Stimulated activated CD8-positive, alpha-beta memory T cell treated with anti-CD3 and anti-CD28 coated beads, Interleukin-4, amount 100 ng/mL, for 4 hours (primary cell): ENCODE measurements at places on chromosomes 16 and 17.

- DNase-seq = no peak
Observed at GRCh38 chr17:74953134-74953687, 17.5 kb downstream of the OTOP3 start.

- DNase-seq = no peak
Observed at GRCh38 chr17:39016193-39017153, 49.3 kb upstream of the FBXO47 start.

DNA sequence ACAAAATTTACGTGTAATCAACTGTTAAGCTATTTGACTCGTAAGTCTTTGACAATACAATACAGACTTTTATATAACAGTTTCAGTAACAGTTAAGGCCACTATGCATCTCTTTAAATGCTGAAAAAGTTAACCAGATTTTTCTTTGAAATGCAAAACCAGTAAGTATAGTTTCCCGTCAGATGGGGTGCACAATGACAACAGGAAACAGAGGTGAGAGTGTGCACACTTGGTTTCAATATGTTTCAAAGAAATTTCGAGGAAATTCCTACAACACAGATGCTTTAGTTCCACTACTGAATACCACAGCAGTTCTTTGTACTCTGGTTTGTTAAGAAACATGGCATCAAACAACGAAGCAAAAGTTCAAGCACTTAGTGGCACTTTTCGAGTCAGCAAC is 48.4 kb downstream of the RNF157 start:
- no peak for DNase-seq

GRCh38 chr16:75965504-75966374 is 239.4 kb upstream of the CPHXL start:
- no peak for DNase-seq

DNA sequence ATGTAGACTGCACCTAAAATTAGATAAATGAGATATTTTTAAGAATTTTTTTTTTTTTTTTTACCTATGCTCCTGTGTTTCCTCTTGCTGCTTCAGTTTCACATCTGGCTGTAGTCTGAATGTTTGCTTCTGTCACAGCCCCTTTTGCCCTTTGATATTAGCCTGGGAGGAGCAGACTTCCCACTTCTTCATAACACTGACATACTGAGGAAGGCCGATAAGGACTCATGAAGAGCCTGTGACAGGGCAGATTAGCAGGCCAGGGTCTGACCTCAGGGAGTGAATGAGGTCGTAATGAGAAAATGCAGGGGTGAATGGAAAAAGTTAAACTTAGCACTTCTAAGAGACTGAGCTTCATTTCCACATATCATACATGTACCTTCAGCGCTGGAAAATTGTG is at the start of gene SLFN14:
Gene SLFN14 (minus strand): TSS at position 117 of the 400 bp plus-strand sequence. CDS start 2,757 bp downstream, outside the sequence.
- DNase-seq = no peak

DNA sequence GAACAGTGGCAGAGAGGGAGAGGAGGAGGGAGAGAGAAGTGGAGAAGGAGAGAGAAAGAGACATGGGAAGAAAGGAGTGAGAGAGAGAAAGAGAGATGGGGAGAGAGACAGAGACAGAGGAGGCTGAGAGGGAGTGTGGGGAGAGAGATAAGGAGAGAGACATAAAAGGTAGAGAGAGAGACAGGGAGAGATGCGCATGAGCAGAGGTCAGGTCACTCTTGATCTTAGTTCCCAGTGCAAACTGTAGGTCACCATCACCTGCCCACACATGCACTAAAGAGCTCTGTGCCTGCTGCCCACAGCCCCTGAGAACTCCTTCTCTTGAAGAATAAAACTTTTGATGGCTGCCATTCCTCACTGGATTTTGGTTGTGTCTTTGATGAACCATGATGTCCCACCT is 14.9 kb downstream of the KRT33A start:
- DNase-seq = no peak

GRCh38 chr17:69417545-69418483 is 3.3 kb downstream of the MAP2K6 start:
- no peak for DNase-seq

GRCh38 chr16:6081320-6081976 is 983.9 kb upstream of the EEF2KMT start:
- no peak for DNase-seq

GRCh38 chr17:45171338-45172231 is 9.9 kb downstream of the HEXIM2 start:
- no peak for DNase-seq

- no peak for DNase-seq
Observed at GRCh38 chr17:4635823-4636375, 5.6 kb downstream of the ALOX15 start.

DNA sequence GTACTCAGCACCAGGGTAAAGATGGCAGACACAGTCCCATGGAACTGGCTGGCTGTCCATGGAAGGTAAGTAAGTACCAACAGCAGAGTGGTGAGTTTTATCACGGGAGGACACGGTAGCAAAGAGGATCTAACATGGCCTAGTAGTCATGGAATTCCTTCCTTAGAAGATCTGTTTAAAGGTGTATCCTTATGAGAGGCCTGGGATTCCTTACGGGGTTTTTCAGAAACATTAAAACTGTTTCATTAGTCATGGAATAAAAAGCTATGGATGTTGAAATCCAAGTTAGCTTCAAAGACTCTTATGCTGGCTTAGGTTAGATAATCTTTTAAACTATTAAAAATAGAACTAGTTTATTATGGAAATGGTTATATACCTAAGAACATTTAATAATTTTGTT is 7.4 kb downstream of the FTO start:
- DNase-seq = no peak

GRCh38 chr16:84739349-84740124 is 39.7 kb downstream of the USP10 start:
- DNase-seq = no peak

DNA sequence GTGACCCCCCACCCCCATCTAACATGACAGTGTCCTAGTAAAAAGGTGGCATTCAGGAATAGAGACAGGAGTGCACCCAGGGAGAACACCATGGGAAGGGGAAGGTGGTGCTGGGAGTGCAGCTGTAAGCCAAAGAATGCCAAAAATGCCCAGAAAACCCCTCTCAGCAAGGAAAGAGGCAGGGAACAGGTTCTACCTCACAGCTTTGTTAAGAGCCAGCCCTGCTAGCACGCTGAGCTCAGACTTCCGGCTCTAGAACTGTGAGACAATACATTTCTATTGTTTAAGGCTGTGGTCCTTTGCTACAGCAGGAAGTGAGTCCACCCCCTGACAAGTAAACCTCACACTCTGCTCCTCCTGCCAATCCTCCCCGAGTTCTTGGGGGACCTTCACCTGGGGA is 302.4 kb upstream of the N4BP1 start:
- no peak for DNase-seq
